NCI-H2029 (cell line): ENCODE measurements at places on chromosomes 5 and 9.

- DNase-seq: no peak
Observed at GRCh38 chr5:13945271-13945670, 783 bp upstream of the DNAH5 start.

- no peak for DNase-seq
Observed at GRCh38 chr9:134666831-134667230, 25.2 kb downstream of the COL5A1 start.

GRCh38 chr9:28064241-28064815 lies 491.0 kb upstream of the C9orf72 start:
- no peak for DNase-seq

DNA sequence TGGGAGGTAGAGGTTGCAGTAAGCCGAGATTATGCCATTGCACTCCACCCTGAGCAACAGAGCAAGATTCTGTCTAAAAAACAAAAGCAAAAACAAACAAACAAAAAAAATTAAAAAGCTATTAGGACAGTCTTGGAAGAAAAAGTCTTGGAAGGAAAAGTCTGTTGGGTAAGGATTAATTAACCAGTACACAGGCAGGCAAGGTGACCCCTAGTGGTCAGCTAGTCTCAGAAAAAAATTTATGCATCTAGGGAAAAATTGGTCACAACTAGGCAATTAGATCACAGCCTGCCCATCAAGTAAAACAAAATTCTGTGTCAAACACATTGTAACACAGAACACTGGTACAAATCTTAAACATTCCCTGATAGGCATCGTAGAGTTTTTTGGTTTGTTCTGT lies 6.7 kb upstream of the ANKRD18B start:
- no peak for DNase-seq

GRCh38 chr5:170562875-170563228 lies 59.0 kb downstream of the KCNIP1 start:
- no peak for DNase-seq

DNA sequence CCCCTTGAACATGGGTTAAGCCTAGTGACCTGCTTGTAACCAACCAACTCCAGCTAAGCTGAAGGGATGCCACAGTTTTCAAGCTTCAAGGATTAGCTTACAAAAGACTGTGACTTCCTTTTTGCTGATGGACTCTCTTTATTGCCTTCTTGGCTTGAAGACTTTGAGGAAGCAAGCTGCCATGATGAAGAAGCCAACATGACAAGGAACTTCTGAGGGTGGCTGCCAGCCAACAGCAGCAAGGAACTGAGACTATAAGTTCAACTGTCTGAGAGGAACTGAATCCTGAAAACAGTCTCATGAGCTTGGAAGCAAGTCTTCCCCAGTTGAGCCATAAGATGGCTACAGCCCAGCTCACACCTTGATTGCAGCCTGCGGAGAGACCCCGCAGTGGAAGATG lies 116.1 kb upstream of the TAF11L2 start:
- DNase-seq: no peak

GRCh38 chr9:93976973-93977372 lies 21.8 kb upstream of the BARX1 start:
- DNase-seq: no peak

DNA sequence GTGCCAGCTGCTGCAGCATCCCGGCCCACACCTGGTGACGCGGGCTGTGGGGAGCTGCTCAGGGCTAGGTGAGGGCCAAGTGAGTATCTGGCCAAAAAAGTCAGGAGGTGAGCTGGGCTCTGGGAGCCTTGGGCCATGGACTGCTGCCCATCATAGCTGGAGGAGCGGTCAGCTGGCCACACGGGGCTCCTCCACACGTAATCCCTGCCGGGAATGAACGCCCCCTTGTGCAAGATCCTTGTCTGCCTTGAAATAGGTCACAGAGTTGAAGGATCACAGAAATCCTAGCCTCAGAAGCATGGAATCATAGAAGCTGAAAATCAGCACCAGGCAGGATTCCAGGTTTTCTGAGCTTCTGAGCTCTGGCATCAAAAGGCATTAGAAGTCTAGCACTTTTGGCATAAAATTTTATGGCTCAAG lies 16.8 kb upstream of the COL27A1 start:
- DNase-seq: no peak

DNA sequence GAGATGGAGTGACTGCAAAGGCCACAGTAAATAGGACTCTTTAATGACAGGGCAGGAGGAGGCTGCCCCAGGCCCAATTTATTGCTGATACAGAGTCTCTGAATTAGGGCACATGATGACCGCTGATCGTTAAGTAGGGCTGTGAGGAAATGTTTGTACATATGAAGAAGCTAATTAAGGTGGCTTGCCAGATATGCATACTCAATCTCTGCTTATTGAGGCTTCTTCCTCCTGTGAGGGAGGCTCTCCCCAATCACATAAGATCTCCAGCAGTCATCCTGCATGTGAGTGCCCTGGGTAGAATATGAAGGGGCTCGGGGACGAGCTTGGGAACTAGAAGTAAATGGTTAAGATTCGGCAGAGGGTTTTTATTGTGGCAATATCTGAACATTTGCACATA lies 8.2 kb upstream of the CD180 start:
- DNase-seq: no peak

GRCh38 chr5:95845391-95845790 lies 22.9 kb upstream of the GLRX start:
- no peak for DNase-seq

DNA sequence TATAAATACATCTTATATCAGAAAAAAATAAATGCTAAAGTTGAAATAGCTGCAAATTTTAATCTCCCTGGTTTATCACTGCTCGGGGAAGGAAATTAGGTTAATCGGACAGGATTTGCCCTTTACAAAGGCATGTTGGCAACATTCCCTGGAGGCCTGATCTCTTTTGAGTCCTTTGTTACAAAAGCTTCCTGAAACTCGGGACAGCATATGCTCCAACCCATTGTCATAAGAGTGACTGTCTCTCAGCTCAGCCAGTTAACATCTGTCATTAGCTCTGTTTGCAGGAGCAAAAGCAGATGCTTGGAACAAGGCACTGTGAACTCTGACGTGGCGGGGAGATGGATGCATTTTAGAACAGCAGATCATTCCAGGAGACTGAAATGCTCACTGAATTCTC lies 80.6 kb downstream of the MYO10 start:
- DNase-seq: peak; percentile 23

- no peak for DNase-seq
Observed at GRCh38 chr5:172593306-172593705, 47.8 kb upstream of the NEURL1B start.

- no peak for DNase-seq
Observed at GRCh38 chr9:128383791-128384190, 12.6 kb downstream of the URM1 start.

GRCh38 chr9:20405078-20405477 lies 217.2 kb downstream of the MLLT3 start:
- no peak for DNase-seq

GRCh38 chr9:35659340-35659739 lies 1.2 kb downstream of the CCDC107 start:
- no peak for DNase-seq

DNA sequence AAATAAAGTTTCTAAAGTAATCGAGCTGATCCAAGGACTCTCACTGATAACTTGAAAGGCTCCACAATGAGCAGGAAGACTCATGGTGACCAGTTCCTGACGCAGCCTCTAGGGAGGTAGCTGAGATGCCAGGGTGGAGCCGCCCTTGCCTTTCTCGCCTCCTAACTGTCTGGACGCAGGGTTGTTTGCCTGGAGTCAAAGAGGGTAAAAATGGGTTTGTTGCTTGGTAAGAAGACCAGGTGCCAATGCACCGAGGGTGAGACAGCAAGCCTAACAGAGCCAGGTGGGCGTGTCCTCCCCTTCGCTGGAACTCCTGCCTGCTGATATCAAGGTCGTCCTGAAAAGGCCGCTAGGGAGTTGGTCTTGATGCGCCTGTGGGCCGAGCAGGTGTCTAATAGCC lies 48.6 kb upstream of the FCN1 start:
- no peak for DNase-seq

- no peak for DNase-seq
Observed at GRCh38 chr5:180611140-180611850, 20.0 kb upstream of the SCGB3A1 start.

DNA sequence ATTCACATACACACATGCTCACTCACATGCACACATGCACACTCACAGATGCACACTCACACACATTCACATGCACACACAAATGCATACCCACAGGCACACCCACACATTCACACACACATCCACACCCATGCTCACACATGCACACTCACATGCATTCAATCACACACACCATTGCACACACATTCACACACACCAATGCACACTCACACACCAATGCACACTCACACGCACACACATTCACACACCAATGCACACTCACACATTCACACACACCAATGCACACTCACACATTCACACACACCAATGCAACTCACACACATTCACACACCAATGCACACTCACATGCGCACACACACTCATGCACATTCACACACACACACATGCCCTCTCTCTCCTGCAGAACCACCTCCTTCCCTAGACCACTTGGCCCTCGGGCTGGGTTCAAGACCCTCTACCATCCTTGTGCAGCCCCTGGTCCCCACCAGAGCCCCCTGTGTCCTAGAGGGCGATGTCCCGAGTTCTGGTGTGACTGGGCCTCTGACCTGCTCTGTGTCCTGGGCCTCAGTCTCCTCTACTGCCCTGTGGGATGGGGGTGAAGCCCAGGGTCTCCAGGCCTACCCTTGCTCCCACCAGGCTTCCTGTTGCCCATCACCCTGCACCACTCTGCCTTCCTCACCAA lies 139.0 kb downstream of the OLFM1 start:
- no peak for DNase-seq

GRCh38 chr9:29213417-29214153 lies 1640.3 kb upstream of the C9orf72 start:
- DNase-seq: peak; percentile 31

GRCh38 chr5:133433641-133434040 lies 178.7 kb downstream of the FSTL4 start:
- DNase-seq: no peak

GRCh38 chr5:141617682-141618029 lies 1.1 kb downstream of the DIAPH1 start:
- DNase-seq: no peak

DNA sequence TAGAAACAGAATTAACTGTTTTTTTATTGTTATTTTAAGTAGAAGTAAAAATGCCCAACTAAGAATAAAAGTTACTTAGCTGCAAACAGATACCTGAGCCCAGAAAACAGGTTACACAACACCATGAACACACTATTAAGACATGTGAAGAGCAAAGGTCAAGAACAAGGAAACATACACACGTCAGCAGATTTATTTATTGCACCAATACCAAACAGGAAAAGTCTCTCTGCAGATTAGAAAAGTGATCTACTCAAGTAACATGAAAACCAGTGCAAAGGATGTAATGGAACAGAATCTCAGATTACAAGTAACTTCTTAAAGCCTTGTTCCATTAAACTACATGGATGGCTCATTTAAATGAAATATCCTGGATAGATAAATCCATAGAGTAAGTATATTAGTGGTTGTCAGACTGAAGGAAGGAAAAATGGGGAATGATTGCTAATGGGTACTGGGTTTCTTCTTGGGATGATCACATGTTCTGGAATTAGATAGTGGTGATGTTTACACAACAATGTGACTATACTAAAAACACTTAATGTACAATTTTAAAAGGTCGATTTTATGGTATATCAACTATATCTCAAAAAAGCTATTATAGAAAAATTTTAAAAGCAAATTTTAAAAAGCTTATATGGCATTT lies 6.1 kb downstream of the SAR1B start:
- DNase-seq: no peak

- no peak for DNase-seq
Observed at GRCh38 chr5:129500101-129500500, 40.0 kb downstream of the ADAMTS19 start.

DNA sequence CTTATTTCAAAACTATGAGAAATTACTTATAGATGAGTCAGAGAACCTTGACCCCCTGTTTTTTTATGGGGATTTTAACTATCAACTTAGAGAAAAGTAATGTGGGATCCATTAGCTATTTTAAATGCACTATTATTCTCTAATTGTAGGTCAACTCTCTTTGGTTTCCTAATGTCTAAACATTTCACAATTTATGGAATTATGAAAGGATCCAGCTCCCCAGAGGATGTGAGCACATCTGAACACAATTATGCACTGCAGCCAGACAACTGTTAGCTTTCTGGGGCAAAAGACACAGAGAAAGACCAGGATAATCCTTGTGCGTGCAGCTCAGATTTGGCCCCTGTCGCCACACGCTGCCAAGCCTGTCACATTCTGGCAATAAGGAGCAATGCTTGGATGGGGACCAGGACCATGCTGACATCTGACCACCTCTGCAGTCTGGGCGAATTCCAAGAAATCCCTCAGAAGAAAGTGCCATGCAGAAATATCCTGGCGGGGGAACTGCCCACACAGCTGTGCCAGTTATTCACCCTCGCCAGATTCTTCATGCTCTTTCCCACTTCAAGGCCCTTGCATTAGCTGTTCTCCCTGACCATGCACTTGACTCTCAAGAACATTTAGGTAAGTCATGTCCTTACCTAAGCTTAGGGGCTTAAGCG lies 22.2 kb upstream of the CMBL start:
- DNase-seq: no peak

GRCh38 chr5:123119334-123119986 lies 30.4 kb downstream of the PRDM6 start:
- DNase-seq: no peak

GRCh38 chr5:76701298-76701697 lies 14.6 kb upstream of the F2R start:
- DNase-seq: no peak

GRCh38 chr9:120539951-120540350 lies 40.0 kb downstream of the CDK5RAP2 start:
- no peak for DNase-seq

- DNase-seq: peak; percentile 62
Observed at GRCh38 chr9:109331353-109331752, 10.5 kb upstream of the EPB41L4B start.

DNA sequence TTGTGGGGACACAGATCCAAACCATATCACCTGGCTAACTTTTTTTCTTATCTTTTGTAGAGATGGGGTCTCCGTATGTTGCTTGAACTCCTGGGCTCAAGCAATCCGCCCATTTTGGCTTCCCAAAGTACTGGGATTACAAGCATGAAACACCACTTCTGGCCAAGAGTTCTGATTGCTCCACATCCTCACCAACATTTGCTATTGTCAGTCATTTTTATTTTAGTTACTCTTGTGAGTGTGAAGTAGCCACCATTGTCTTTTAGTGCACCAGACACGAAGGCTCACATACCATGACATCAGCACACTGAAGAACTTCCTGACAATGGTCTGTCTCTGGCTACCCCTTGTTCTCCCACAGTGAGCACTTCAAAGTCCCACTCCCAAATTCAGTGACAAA lies 17.3 kb downstream of the PLAC8L1 start:
- no peak for DNase-seq

DNA sequence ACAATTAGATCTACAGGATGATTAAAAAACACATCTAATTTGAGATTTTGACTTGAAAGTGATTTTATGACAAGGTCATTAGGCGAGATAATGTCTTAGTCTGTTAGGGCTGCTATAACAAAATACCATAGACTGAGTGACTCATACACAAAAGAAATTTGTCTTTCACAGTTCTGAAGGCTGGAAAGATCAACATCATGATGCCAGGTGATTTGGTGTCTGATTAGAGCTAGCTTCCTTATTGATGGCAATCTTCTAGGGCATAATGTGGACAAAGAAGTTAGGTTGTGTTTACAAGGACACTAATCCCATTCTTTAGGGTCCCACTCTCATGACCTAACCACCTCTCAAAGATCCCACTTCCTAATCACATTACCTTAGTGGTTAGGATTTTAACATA lies 256.7 kb downstream of the TUSC1 start:
- DNase-seq: no peak
